SK-MEL-5 (cell line): ENCODE measurements at places on chromosomes 13 and 19.

GRCh38 chr19:10219678-10220077 lies 11.5 kb downstream of the S1PR2 start:
- peak; percentile 47 for DNase-seq

DNA sequence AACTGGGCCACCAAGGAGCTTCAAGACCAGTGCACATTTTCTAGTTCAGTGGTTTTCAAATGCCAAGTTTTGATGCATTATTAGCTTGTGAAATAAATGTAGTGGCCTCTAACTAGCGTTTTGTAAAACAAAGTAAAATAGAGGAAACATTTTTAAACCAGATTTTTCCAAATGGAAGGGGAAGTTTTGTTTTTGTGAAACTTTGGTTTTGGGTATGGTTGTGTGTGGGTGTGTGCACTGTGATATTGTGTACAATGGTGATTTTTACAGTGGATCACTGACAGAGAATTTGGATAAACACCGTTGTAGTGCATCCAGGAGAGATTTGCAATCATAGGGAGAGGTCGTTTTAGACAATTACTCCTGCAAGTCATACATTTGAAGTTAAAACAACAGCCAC lies 108.9 kb downstream of the SLC7A1 start:
- DNase-seq, result no peak

DNA sequence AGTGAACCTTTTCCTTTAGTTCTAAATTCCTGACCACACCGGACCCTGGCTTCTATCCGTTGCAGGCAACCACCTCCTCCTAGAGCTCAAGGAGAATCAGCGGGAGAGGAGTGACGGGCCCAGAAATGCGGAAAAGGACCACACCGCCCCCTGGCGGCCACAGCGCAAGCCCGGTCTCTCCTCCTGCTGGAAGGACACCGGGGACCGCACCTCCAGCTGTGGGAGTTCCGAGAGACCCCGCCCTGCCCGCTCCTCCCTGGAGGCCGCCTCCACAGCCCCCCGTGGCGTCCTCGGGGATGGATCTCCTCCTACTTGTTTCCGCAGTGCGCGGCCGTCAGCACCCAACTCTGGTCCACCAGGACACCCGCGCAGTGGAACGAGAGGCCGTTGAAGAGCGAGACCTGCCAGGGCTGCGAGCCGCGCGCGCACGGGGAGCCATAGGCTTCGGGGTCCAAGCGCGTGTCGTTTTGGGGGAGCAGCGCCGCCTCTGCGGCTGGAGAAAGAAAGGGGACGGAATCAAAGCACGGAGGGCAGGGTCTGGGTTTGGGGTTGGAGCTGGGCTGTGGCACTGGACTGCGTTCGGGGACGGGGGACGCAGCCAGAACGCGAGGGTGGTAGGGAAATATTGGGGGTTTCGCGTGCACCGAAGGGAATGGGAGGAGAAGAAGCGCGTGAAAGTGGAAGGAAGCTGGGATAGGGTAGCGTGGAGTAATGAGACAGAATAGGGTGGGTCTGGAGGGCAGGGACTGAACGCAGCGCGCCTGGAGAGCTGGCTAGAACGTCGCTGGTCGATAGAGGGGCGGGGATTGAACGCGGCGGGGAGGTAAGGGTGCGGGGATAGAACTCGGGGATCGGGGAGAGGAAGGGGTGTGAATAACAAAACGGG lies 2.5 kb downstream of the KLK10 start:
- peak; percentile 65 for DNase-seq

DNA sequence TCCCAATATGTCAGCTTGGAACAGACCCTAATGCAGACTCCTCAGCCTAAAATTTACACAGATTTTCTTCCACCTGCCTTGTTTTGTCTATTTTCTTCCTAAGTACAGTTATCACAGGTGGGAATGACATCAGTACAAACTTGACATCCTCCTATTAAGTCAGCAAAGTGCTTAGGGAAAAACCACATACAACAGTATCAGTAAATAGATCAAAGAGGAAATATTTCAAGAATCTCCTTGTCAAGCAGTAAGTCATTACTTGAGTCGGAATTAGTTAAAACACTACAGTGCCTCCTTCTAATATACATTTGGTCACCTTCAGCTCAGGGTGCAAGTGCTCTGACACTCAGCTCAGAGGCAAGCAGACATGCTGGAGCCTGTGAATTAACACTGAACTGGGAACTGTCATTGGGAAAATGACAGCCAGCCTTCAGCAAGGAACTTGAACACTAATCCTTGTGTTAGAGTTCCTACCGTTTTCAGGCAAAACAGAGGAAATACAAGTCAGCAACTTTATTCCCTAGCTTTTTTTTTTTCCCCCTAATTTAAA lies 394.3 kb upstream of the HTR2A start:
- DNase-seq, result no peak

DNA sequence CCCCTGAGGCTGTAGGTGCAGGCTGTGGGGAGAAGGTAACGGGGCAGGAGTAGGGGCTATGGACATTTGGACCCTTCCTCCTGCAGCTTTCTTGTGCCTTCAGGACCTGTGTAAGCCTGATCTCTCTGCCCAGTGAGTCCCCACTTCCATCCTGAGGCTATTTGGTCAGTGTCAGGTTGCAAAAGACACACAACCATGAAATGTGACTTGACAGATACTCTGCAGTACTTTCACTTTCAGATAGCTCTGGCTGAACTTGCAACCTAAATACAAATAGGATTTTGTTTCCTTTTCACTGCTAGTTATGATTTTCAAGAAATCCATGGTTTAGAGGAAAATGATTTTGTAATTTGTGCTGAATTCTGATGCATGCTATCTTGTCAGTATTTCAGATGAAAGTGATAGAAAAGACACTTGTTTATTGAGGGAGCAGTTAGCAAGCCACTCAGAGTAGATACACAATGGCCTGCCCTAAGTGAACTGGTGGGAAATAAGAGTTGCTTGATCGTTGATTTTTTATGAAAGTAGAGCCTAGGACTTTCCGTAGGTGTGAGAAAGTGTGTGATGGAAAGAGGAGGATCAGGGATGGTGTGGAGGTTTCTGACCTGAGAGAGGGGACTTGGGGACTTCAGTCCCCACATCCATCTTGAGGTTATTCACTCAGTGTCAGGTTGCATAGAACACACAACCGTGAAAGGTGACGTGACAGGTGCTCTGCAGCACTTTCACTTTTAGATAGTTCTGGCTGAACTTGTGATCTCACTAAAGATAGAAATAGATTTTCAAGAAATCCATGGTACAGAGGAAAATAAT lies 18.1 kb upstream of the EID2 start:
- peak; percentile 20 for DNase-seq
